Upper lobe of left lung (tissue), 6 donors: ENCODE measurements at places on chromosomes 2 and 18. TPM values are rescaled to one million over a fixed set of nuclear protein-coding genes. Genes with fewer than 3 reads are reported as not detected.

GRCh38 chr2:49959961-49960553 is 805.7 kb upstream of the FSHR start:
- H3K27me3 ChIP-seq: no peaks in the 10 kb centered on the region
- H3K4me3 ChIP-seq: no peak overlapping the region
- H3K4me1 ChIP-seq: no peaks in the 10 kb centered on the region
- H3K27ac ChIP-seq: no peak overlapping the region

AQP12A gene
- not detected for total RNA-seq

GRCh38 chr2:79861059-79861374 is 348.2 kb downstream of the CTNNA2 start:
- no peaks in the 10 kb centered on the region for H3K4me1 ChIP-seq
- H3K27me3 ChIP-seq: no peaks in the 10 kb centered on the region
- no peak overlapping the region for H3K4me3 ChIP-seq
- no peak overlapping the region for H3K27ac ChIP-seq
- DNase-seq: no peak

DAPL1 gene
- not detected for total RNA-seq

- H3K4me3 ChIP-seq: no peak overlapping the region
- no peak for DNase-seq
- H3K27me3 ChIP-seq: no peaks in the 10 kb centered on the region
- H3K36me3 ChIP-seq: no peaks in the 10 kb centered on the region
Observed at GRCh38 chr2:24613154-24613814, 122.2 kb downstream of the NCOA1 start.

- H3K27ac ChIP-seq: peak overlapping the region; percentile 92
- H3K27me3 ChIP-seq: no peaks in the 10 kb centered on the region
- H3K36me3 ChIP-seq: no peaks in the 10 kb centered on the region
- DNase-seq: no peak
- H3K4me3 ChIP-seq: peak overlapping the region; percentile 70
- H3K4me1 ChIP-seq: peaks cover 34% of the 10 kb centered on the region
Observed at GRCh38 chr2:71069376-71069775, 928 bp downstream of the NAGK start.

DNA sequence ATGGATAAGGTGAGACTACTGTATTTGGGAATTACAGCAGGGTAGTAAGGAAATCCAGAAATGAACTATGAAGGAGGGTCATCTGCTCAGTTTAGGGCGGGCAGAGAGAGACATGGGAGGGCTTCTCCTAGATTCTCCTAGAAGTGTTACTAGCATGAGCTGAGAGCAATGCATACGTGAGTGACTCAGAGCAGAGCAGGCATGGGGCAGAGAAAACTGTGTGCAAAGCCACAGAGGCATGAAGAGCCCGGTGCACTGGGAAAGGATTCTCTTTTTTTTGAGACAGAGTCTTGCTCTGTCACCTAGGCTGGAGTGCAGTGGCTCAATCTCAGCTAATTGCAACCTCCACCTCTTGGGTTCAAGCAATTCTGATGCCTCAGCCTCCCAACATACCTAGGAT is 116.2 kb downstream of the SOCS6 start:
- H3K4me3 ChIP-seq: no peak overlapping the region
- no peak for DNase-seq
- no peaks in the 10 kb centered on the region for H3K4me1 ChIP-seq
- H3K27ac ChIP-seq: no peak overlapping the region

CD302 gene
- 142 TPM for total RNA-seq

DNA sequence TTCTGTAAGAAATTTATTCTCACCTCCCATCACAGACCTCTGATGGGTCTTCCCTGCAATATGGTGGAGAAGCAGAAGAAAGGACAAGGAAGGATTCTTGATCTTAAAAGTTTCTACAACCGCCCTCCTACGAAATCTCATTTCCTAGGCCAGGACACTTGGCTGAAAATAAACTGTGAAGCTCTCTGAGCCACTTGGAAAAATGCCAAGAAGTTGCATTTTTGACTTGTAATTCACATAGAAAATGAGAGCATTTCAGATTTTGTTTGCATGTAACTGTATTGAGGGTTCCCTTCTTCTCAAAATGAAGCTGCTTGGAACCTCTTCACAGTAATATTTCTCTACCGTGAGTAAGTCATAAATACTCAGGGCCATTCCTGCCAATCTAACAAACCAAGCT is 458.3 kb upstream of the SLC14A2 start:
- H3K4me3 ChIP-seq: no peak overlapping the region
- no peak overlapping the region for H3K27ac ChIP-seq
- no peaks in the 10 kb centered on the region for H3K27me3 ChIP-seq
- no peaks in the 10 kb centered on the region for H3K4me1 ChIP-seq
- DNase-seq: no peak
- no peaks in the 10 kb centered on the region for H3K36me3 ChIP-seq

GRCh38 chr2:43133708-43134570 is 92.5 kb downstream of the ZFP36L2 start:
- DNase-seq: peak; percentile 63
- no peak overlapping the region for H3K4me3 ChIP-seq
- H3K27ac ChIP-seq: peak overlapping the region; percentile 92
- H3K27me3 ChIP-seq: no peaks in the 10 kb centered on the region
